Calu3 (cell line): ENCODE measurements at places on chromosomes 2 and 18. TPM values are rescaled to one million over a fixed set of nuclear protein-coding genes. Genes with fewer than 3 reads are reported as not detected.

The GAL3ST2 gene
- total RNA-seq, result 0.27 TPM in 1 of 2 replicates, not detected in the other

DNA sequence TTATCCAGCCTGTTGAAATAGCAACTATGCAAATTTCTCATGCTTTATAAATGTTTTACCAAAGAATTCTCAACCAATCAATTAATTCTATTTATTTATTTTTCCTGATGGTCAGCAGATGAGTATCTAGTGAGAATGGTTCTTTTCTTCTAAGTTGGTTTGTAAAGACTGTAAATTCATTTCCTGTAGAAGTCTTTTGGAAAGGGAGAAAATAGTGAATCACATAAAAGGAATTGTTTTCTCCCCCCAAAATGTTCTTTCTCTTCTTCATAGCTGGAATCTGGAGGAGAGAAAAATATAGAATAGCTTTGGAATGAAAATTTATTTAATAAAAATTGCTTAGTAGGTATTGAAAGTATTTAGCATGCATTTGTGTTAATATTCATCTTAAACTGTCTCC lies 836.1 kb upstream of the ZEB2 start:
- no peak for DNase-seq
- no peak overlapping the region for H3K4me3 ChIP-seq
- H3K4me1 ChIP-seq, result no peaks in the 10 kb centered on the region
- no peaks in the 10 kb centered on the region for H3K36me3 ChIP-seq
- H3K27me3 ChIP-seq, result no peaks in the 10 kb centered on the region
- H3K27ac ChIP-seq, result no peak overlapping the region

DNA sequence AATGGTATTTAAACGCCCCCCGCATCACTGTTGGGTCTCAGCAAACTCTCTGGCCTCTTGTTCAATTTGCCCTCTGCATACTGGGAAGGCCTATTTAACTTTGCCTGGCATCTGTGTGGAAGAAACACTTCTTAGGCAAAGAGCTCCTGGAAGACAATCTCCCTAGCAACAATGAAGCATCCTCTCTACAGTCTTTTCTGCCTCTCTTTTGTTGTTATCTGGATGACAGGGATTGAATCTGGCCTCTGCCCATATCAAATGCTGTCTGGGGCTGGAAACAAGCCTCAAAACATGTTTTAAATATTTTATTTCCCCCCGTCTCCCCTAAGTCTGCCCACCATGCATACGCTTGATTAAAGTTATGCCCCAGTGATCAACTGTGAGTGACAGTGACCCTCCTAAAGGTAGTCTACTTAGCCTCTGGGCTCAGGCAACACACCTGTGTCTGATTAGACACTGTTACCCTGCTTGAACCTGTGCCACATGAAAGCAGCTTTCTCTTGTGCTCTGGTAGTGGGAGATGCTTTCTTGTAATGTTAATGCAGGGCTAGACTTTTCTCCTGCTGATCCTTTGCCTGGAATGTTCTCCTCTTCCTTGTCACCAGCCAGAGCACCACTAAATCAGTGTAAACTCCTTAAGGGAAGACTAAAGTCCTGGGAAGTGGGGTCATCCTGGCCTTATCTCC lies 34.9 kb downstream of the CDC42EP3 start:
- peaks cover 10% of the 10 kb centered on the region for H3K36me3 ChIP-seq
- no peak for DNase-seq
- no peak overlapping the region for H3K27ac ChIP-seq
- H3K27me3 ChIP-seq, result no peaks in the 10 kb centered on the region

DNA sequence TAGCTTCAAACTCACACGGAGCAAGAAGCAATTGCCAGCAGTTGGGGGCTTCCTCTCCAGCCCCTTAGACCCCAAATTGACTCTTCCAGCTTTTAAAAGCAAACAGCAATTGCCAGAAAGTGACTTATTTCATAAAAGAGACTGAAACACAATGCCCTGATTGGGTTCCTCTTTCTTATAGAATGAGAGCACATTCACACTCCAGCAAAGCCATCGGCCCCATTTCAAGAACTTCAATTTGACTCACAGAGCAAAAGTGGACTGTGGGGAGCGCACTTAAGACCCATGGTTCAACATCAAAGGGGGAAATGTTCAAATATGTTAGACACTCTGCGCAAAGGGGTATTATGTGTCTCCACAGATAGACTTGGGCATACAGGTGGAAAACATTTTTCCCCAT lies 484.7 kb downstream of the BCL11A start:
- H3K27ac ChIP-seq, result no peak overlapping the region
- H3K4me3 ChIP-seq, result no peak overlapping the region
- no peaks in the 10 kb centered on the region for H3K4me1 ChIP-seq
- no peak for DNase-seq
- peaks cover 30% of the 10 kb centered on the region for H3K27me3 ChIP-seq

DNA sequence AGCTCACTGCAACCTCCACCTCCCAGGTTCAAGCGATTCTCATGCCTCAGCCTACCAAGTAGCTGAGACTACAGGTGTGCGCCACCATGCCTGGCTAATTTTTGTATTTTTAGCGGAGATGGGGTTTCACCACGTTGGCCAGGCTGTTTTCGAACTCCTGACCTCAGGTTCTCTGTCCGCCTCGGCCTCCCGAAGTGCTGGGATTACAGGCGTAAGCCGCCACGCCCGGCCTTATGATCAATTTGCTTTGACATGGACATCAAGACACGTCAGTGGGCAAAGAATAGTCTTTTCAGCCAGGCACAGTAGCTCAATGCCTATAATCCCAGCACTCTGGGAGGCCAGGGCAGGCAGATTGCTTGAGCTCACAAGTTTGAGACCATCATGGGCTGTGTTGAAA lies 48.0 kb upstream of the CABYR start:
- H3K4me3 ChIP-seq, result no peak overlapping the region
- H3K27ac ChIP-seq, result no peak overlapping the region
- no peaks in the 10 kb centered on the region for H3K27me3 ChIP-seq
- H3K4me1 ChIP-seq, result no peaks in the 10 kb centered on the region

The SPP2 gene
- total RNA-seq, result not detected in 2 replicates

The COL4A3 gene
- total RNA-seq, result 17.6 and 20.2 TPM in 2 replicates

The OSBPL6 gene
- total RNA-seq, result 1.0 and 2.3 TPM in 2 replicates

GRCh38 chr18:27311114-27311513 lies 126.0 kb upstream of the CHST9 start:
- no peaks in the 10 kb centered on the region for H3K27me3 ChIP-seq
- no peak for DNase-seq
- no peak overlapping the region for H3K27ac ChIP-seq
- H3K36me3 ChIP-seq, result no peaks in the 10 kb centered on the region

The IL1B gene
- total RNA-seq, result 4.1 and 15.5 TPM in 2 replicates

DNA sequence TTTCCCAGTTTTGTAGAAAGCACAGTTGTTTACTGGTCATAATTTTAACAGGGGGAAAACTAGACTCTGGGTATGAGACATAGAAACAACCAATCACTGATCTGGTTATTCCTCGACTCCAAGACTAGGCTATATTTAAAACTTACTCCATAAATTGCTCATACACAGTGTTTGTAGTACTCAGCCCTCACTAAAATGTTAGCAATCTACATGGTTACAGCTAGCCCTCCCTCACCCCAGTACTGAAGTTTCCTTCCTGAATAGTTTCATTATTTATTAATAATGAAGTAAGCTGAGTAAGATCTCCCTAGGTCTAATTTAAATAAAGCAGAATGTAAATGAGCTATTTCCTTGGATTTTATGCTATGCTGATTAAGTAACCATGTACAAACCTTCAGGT lies 275.1 kb downstream of the CDH20 start:
- peaks cover 9% of the 10 kb centered on the region for H3K4me1 ChIP-seq
- DNase-seq, result no peak
- no peaks in the 10 kb centered on the region for H3K27me3 ChIP-seq
- no peaks in the 10 kb centered on the region for H3K36me3 ChIP-seq
- no peak overlapping the region for H3K4me3 ChIP-seq

The SERPINB11 gene
- total RNA-seq, result not detected in 2 replicates

- no peaks in the 10 kb centered on the region for H3K4me1 ChIP-seq
- H3K36me3 ChIP-seq, result no peaks in the 10 kb centered on the region
- no peaks in the 10 kb centered on the region for H3K27me3 ChIP-seq
- H3K27ac ChIP-seq, result no peak overlapping the region
- no peak overlapping the region for H3K4me3 ChIP-seq
These were observed 459.8 kb downstream of the STK39 start for GRCh38 chr2:167787562-167787961.

- peaks cover 39% of the 10 kb centered on the region for H3K4me1 ChIP-seq
- DNase-seq, result no peak
- no peaks in the 10 kb centered on the region for H3K27me3 ChIP-seq
- H3K4me3 ChIP-seq, result no peak overlapping the region
- peak overlapping the region; percentile 55 for H3K27ac ChIP-seq
- peaks cover 6% of the 10 kb centered on the region for H3K36me3 ChIP-seq
These were observed 99.3 kb upstream of the FN1 start for GRCh38 chr2:215535125-215535668.

- peak; percentile 38 for DNase-seq
- no peak overlapping the region for H3K27ac ChIP-seq
- H3K4me1 ChIP-seq, result peaks cover 18% of the 10 kb centered on the region
- H3K27me3 ChIP-seq, result no peaks in the 10 kb centered on the region
These were observed 49.2 kb downstream of the MYCN start for GRCh38 chr2:15989559-15989958.

GRCh38 chr2:9266711-9267110 lies 60.1 kb downstream of the ASAP2 start:
- H3K4me1 ChIP-seq, result peaks cover 46% of the 10 kb centered on the region
- H3K27ac ChIP-seq, result no peak overlapping the region
- H3K36me3 ChIP-seq, result no peaks in the 10 kb centered on the region
- H3K4me3 ChIP-seq, result no peak overlapping the region
- DNase-seq, result no peak
- H3K27me3 ChIP-seq, result no peaks in the 10 kb centered on the region

The CABLES1 gene
- total RNA-seq, result 16.2 and 16.9 TPM in 2 replicates

DNA sequence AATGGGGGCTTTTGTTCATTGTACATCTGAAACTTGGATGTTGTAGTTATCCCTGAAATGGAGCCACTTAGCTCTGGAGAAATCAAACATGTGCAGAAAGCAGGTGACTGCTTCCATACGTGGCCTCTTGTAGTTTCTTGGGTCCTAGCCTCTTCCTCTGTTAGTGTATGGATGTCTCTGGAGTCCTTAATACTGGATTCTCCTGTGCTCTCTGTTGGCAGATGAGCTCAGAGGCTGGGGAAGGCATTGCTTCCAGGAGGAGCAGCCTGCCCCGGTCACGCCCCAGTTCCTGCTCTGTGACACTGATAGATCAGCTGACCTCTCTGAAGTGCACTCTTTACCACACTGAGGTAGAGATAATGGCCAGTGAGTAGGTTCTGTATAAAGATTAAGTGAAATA lies 176.2 kb downstream of the LDLRAD4 start:
- no peaks in the 10 kb centered on the region for H3K36me3 ChIP-seq
- no peak for DNase-seq
- no peak overlapping the region for H3K4me3 ChIP-seq
- H3K27me3 ChIP-seq, result peaks cover 33% of the 10 kb centered on the region

GRCh38 chr18:54679318-54680149 lies 88.5 kb downstream of the DYNAP start:
- H3K4me3 ChIP-seq, result no peak overlapping the region
- DNase-seq, result peak; percentile 46
- H3K36me3 ChIP-seq, result peaks cover 6% of the 10 kb centered on the region
- H3K27me3 ChIP-seq, result no peaks in the 10 kb centered on the region
- peaks cover 31% of the 10 kb centered on the region for H3K4me1 ChIP-seq

The GPR55 gene
- total RNA-seq, result not detected in 2 replicates

GRCh38 chr2:68771211-68771751 lies 36.7 kb downstream of the ARHGAP25 start:
- H3K4me3 ChIP-seq, result no peak overlapping the region
- DNase-seq, result no peak
- no peaks in the 10 kb centered on the region for H3K36me3 ChIP-seq
- no peak overlapping the region for H3K27ac ChIP-seq
- H3K27me3 ChIP-seq, result peaks cover 86% of the 10 kb centered on the region
- no peaks in the 10 kb centered on the region for H3K4me1 ChIP-seq

DNA sequence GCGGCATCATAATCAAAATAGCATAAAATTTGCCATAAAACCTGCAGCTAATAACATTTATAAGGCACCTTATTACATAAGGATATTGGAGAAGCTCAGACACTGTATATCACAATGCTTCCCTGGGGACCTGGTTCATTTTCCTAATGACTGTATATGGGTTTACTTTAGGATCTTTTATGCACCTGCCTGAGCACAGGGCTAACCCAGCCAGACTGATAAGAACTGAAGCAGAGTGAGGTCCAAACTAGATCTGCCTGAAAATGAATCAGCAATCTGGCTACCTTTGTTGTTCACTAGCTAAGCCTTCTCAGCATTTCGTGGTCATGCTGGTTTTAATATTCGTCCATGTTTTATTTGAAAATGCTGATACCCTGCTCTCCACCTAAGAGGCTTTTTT lies 1922.3 kb upstream of the CELF4 start:
- no peak for DNase-seq
- no peak overlapping the region for H3K27ac ChIP-seq
- no peaks in the 10 kb centered on the region for H3K36me3 ChIP-seq
- no peaks in the 10 kb centered on the region for H3K4me1 ChIP-seq
